ENCODE measurements at places on chromosomes 7 and 10.

DNA sequence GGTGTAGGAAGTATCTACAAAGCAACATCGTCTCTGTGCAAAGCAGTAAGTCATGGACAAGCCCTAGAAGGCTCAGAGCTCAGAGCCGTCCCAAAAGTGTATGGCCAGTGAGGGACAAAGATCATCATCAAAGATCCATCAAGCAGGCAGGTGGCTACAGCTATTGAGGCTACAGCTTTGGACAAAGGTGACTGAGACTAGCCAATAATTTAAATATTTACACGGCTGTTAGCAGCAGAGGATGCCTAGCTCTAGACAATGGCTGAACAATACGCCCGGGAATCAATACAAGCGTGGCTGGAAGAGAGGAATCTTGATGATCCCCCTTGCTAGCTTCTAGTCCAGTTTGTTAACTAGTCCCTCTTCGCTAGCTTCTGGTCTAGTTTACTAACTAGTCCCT is 17.9 kb downstream of the NMT2 start:
- no peak for DNase-seq

GRCh38 chr7:100886936-100887515 is 2.5 kb downstream of the UFSP1 start:
- no peak for DNase-seq

- no peak for DNase-seq
Measured at GRCh38 chr7:74430961-74431466, 22.7 kb upstream of the GTF2IRD1 start.

- DNase-seq, result no peak
Measured at GRCh38 chr7:76108540-76109233, 60.8 kb downstream of the MDH2 start.

DNA sequence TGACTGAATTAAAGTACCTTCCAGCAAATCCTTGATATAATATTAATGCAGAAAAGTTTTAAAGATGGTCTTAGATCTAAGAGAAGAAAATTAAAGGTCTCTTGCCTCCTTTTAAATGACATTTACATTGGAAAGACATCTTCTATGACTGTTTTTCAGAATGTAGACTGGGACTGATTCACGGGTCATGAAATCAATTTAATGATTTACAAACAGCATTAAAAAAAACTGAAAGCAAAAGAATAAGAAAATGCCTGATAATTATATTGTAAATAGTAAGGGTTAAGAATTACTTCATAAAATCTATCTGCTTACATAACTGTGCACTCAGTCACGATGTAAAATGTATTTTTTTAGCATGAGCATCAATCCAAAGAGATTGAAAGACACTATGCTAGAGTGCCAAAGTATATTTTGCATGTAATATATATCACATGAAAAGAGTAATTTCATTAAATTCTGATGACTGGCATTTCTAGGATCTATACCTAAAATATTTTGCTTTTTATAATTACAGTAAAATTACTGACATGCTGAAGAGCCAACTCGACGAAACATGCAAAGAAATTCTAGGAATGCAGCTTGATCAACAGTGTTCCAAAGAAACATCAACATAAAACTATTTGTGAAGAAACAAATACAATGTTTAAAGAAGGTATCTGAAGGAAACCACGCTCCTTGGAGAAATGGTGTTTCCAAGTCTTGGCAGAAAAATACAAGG is 35.1 kb downstream of the RTKN2 start:
- no peak for DNase-seq

DNA sequence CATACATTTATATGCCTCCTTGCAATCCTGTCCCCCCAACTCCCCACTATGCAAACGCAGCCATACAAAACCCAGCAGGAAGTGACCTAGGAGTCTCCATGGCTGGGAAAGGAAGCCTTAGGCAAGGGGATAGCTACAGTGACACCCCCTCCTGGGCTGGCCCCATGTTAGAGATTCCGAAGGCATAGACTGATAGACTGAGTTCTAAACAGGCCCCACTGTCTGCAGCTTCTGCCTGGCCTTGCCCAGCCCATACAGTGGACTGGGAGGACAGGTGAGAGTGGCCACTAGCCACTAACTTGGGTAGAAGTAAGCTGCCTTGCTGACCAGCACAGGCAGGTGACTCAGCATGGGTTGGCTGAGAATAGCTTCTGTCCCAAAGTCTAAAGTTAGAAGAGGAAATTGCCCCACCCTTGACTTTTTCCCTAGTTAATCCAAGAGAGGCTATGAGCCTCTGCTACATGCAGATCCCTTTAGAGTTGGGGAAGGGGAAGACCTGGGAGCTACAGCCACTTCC is 106.3 kb downstream of the C10orf105 start:
- DNase-seq, result no peak

DNA sequence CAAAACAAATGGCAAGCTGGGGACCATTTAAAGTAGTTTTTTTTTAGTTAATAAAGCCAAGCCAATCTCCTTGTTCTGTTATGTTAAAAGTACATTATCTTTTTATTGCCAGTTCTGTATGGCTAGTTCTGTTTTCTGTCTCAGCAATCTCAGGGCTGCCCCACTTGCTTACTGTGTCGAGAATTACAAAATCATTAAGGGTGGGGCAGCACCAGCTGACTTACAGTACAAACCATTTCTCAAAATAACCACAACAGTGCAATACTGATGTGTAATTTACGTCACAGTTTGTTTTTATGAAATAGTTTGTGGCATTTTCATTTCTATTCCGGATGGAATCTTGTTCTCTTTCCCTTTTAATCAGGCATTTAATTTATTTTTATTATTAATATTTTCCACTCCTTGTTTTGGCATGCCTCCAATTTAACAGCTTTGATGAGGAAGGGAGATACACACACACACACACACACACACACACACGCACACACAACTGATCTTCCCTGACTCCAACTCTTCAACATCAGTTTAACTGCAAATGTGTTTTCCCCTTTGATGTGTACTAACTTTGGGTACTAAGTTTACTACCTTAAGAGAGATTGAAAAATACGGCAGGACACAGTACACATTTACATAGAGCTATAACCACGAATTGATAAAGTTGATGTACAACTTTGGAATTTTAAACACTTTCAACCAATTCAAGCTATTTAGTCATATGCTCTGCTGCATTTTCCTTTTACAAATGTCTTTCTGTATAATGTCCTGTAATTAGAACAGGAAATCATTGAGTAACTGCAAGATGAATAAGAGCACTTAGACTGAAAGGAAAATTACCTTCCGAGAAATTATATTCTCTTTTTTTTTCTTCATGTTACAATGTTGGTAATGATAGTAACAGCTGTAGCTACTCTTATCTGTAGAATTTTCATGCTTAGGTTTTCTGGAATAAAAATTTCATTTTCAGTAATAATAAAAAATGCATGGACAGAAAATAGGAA is 91.5 kb downstream of the ARID5B start:
- DNase-seq, result no peak

DNA sequence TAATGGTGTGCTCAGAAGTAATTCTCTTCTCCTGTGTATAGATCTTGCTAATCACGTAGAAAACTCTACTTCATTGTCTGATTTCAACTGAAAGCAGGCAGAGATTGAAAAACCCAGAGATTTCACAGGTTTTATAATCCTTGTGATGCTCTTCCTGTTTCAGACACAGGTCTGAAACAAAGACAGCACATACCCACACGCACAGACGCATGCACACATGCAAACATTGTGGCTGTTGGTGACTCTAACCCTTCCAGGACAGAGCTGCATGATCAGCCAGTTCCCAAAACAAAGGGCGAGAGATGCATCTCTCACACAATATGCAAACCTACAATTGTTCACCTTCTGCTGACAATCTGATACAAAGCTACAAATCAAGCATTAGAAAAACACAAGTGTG is 11.1 kb upstream of the TFEC start:
- no peak for DNase-seq

DNA sequence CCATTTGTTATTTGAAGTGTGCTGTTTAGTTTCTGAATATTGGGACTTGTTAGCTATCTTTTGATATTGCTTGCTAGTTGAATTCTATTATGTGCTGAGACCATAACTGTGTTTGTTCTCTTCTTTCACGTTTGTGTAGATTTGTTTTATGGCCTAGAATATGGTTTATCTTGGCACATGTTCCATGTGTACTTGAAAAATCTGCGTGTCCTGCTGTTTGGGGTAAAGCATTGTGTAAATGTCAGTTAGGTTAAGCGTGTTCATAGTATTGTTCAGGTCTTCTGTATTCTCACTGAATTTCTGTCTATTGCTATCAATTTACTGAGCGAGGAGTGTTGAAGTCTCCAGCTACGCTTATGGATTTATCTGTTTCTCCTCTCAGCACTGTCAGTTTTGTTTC is 19.4 kb downstream of the MMP21 start:
- no peak for DNase-seq

- no peak for DNase-seq
Measured at GRCh38 chr7:42993038-42993437, 60.9 kb downstream of the MRPL32 start.

DNA sequence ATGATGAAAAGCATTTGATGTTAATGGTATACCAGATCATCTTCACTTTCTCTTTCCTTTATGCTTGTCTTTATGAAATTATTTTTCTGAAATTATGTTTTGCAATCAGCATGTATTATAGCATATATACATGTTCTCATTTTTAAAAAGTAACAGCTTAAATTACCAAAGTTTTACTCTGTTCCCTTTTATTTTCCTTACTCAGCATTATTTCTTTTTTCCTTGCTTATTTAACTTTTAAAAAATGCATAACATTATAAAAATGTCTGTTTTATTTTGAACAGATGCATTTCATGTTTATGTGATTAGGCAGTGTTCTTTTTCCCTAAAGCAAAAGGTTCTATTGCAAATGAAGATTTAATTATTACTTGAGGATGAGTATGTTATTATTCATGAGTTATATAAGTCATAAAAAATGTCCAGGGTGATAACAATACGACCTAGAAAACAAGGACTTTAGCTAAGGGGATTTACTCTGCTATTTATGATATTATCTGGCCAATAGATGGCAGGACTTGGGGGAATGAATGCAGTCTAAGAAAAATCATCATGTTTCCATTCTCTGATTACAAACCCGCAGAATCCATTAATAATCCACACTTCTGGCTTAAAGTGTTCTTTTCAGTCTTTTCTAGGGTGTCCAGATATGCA is 38.5 kb downstream of the CABCOCO1 start:
- DNase-seq, result no peak

DNA sequence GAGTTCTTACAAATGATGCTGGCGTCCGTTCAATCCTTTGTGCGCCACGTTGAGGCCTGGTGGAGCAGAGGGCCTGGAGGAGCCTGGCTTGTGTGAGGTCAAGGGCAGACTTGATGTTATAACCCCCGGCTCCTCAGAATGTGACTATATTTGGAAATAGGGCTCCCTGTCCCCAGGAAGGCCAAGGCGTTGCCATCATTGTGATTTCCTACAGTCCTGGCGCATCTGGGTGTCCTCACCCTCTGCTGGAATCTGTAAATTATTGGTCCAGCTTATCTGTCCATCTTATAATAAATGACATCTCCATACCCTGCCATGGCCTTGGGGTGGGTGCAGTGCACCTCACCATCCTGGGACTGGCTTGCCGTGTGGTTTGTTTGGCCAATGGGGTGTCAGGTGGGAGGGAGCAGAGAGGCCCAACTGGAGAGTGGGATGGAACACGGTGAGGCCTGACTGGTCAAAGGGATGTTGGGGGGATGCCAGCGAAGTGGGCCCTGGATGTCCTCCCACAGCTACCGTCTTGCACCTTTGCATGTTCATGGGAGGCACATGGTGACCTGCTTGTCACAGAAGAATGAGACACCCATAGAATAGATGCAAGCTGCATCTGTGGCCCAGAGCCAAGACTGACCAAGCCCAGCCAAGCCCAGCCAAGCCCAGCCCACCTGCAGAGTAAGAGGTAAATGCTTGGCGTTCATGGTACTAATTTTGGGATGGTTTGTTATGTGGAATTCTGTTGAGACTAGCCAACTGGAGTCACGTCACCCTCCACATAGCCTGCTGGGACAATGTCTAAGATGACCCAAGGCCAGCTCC is 11.1 kb upstream of the LRRC27 start:
- DNase-seq, result no peak

DNA sequence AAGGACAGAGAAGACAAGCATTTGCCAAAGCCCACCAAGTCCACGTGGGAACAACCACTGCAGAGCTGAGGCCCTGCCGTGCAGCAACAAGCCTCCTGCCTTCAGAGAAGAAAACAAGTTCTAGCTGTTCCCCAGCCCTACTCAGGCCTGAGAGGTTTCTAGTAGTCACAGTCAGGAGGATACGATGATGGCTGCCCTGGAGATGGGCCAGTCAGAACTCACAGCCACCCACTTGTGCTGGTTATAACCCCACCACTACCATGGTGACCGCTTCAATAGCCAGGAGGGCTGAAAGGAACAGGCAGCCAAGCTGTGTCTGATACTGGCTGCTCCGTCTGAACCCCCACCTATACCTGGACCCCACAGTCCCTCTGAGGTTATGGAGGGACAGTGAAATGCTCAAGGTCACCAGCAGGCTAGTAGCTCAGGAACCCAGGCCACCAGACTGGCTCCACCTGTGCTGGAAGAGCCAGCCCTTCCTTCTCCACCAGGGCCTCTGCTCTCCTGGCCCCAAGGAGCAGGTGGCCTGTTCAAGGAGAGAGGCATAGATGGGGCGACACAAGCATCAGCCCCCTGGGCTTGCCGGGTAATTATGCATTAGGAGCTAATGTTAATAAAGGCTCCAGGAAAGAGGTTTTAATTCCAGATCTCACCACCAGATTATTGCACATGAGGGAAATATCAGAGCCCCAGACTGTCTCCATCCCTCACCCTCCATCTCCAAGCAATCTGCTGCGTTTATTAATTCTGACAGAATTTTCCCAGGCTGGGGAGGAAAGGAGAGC is 125.8 kb upstream of the PCBD1 start:
- no peak for DNase-seq

- no peak for DNase-seq
Measured at GRCh38 chr10:132774902-132775863, 10.8 kb downstream of the NKX6-2 start.

DNA sequence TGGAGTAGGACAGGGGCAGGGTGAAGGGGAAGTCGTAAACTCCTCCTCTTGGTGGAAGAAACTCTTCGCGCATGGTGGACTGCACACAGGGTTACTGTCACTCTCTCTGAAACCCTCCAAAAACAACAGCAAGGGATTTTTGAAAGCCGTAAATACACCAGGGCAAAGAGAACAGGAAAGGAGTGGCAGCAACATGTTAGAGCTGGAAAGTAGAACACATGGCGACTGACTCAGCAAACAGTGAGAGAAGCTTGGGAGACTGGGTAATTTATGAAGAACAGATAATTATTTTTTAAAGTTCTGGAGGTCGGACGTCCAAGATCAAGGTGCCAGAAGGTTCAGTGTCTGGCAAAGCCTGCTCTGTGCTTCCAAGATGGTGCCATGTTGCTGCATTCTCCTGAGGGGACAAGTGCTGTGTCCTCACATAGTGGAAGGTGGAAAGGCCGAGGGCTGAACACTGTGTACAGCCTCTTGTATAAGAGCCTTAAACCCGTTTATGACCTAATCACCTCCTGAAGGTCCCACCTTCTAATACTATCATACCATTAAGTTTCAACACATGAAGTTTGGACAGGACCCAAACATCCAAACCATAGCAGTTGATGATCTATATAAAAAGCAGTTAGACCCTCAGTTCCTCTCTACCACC is 22.5 kb upstream of the C10orf53 start:
- no peak for DNase-seq

- DNase-seq, result no peak
Measured at GRCh38 chr10:101671453-101671852, 23.5 kb downstream of the FBXW4 start.

GRCh38 chr10:31803606-31804351 is 124.9 kb downstream of the ARHGAP12 start:
- no peak for DNase-seq
